T-helper 1 cell (primary cell): ENCODE measurements at places on chromosomes 2 and 18.

DNA sequence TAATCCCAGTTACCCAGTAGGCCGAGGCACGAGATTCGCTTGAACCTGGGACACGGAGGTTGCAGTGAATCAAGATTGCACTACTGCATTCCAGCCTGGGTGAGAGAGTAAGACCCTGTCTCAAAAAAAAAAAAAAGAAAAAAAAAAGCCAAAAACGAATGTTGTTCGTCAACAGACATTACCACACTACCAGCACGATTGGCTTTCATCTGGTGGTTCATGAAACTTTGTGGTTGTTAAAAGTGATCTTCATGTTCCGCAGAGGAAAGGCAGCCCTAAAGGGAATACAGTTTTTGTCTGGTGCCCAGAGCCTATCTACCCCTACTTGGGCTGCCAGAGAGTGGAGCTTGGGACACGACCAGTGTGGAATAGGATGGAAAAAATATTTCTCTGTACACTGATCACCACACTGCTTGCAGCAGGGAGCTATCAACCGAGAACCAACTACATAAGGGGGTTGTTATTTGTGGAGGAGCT lies 13.6 kb upstream of the CXCR4 start:
- peak; percentile 50 for DNase-seq

- DNase-seq = no peak
These were observed 263.0 kb downstream of the NDUFA10 start for GRCh38 chr2:239762106-239762505.

DNA sequence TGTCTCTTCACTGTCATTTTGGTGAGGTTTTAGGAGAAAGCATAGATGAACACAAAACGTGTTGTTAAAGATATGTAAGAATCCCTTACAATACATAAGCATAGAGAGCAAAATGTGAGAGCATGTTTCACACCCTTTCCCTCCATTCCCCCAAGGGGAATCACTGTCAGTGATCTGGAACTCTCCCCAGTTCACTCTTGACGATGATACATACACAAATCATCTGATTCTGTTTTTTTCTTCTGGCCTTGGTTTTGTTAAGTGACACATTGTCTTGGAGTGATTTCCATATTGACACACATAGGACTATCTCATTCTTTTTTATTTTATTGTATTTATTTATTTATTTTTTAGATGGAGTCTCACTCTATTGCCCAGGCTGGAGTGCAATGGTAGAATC lies 53.7 kb upstream of the TANC1 start:
- DNase-seq = no peak

DNA sequence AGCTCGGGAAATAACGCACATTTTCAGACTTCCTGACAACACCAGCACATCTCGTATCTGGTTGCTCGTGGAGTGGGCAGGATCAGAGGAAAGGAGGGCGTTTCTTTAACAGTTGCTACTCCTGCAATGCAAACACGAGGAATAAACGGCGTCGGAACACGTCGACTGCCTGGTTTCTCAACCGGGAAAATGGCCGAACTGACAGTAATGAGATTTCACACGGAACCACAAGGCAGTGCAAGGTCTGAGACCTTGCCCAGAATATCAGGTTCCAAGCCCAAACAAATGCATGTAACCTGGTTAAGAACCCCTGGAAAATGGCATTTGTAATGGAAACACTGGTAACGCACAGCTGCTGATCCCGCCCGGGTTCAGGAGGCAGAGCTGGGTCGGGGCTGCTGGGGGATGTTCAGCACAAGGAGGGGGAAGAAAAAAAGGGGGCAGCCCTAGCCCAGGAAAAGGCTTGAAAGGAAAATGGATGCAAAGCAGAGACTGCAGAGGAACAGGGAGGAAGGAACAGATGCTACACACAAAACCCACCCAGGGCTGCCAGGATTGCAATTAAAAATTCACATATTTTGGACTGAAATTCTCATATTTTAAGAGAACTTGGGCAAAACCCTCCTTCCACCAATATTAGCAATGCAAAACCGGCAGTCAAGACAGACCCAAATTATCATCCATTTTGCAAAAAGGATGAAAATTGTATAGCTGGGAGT lies 61.6 kb upstream of the KLHL29 start:
- DNase-seq = no peak

GRCh38 chr2:196233021-196233804 lies 61.8 kb upstream of the STK17B start:
- no peak for DNase-seq

GRCh38 chr2:161824226-161824625 lies 200.0 kb downstream of the SLC4A10 start:
- DNase-seq = no peak

DNA sequence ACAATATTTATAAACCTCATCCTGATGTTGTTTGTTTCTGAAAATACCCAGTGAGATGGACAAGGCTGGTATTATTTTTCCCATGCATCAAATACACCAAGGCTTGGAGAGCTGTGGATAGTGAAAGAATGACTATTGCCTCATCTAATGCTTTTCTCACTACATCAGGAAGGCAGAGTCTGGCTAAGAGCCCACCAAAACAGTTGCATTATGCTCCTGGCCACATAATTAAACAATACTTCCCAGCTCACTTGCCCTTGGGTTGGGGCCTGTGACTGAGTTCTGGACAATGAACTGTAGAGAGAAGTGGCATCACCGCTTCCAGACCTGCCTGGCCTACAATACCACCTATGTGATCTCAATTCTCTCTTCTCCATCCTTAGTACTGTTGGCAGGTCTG lies 46.4 kb upstream of the REEP1 start:
- no peak for DNase-seq

- no peak for DNase-seq
These were observed 136.7 kb upstream of the DAPL1 start for GRCh38 chr2:158658396-158658795.

DNA sequence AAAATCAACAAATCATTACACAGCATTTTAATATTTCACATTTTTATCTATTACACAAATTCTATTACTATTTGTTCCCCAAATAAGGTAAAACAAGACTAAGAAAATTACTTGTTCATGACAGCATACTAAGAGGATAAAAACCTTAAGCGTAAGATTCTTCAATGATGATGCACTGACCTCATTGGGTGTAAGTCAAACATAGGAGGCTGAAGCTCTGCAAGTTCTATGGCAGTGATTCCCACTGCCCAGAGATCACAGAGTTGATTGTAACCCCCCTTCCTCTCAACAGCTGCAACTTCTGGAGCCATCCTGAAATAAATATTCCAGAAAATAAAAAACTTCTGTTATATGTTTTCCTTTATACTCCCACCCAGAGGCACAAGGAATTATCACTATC lies 82.2 kb upstream of the CDKL4 start:
- no peak for DNase-seq

- no peak for DNase-seq
These were observed 133.0 kb downstream of the PRPF40A start for GRCh38 chr2:152584301-152584700.

GRCh38 chr2:73862987-73863386 lies 29.8 kb upstream of the ACTG2 start:
- DNase-seq = no peak

GRCh38 chr2:1744446-1745170 lies at the start of gene PXDN:
TSS of gene PXDN (minus strand) at chr2:1744515. CDS start at chr2:1744455, 60 bp downstream.
- no peak for DNase-seq

GRCh38 chr2:120253021-120253882 lies 600 bp downstream of the RALB start:
- no peak for DNase-seq

- no peak for DNase-seq
These were observed 50.2 kb downstream of the SKA1 start for GRCh38 chr18:50424877-50425690.

GRCh38 chr2:28398101-28398834 lies 5.6 kb downstream of the FOSL2 start:
- DNase-seq = no peak

DNA sequence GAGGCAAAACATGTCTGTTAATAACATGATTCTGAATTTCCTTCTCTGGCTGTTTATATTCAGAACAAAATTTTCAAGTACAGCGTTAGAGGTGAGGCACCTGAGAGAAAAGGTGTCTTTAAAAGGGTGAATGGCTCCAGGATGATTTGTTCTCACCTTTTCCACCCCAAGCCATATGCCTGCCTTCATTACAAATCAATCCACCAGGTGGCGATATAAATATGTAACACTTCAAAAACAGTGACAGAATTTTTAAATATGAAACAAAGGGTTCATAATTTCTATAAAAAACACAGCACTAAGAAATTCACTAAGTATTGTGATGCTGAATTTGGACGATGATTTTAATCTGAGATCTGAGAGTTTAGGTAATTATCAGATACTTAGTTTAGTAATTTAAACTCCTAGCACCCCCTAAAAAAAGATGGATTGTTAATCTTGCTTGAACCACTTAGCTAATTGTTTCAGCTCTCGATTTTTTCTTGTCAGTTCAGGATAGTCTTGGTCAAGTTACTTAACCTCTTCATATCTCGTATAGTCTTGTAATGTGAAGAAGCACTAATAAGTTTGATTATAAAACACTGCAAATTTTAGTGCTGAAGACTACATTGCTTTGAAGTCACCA lies 528.8 kb downstream of the CPS1 start:
- DNase-seq = no peak

GRCh38 chr2:28594332-28595108 lies 98.7 kb downstream of the PLB1 start:
- DNase-seq = peak; percentile 73

- no peak for DNase-seq
These were observed 93.9 kb downstream of the TTC32 start for GRCh38 chr2:19807866-19808265.

GRCh38 chr2:175220075-175220474 lies 38.6 kb upstream of the ATP5MC3 start:
- no peak for DNase-seq

DNA sequence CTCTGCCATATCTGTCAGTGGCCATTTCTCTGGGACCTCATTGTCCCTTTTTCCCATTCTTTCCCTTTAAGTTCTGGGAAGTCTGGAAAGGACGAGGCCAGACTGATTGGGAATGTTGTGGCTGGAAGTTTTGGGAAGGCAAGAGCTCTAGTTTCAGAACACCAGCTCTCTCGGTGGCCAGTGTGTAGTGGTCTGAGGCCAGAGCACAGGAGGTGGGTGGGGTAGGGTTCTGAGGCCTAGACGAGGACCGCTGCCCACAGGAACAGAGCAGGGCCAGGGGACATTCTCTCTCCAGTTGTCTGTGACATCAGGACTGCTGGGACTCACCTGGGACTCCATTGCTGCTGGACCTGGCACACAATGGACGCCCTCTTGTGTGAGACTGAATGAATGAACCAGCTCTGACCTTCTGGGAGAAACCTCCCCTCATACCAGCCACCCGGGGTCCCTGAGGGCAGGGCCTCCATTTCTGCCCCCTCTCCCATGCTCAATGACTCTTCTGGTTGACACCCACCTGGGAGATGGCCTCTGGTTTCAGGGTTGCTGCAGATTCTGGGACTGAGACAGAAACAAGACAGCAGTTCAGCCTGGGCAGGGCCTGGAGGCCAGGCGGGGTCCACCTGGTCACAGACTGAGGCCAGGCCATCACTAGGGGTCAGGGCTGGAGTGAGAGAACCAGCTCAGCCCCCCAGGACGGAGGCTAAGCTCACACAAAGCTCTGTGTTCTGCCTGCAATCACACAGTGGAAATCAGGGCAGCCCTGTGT lies 8.4 kb upstream of the NPPC start:
- DNase-seq = no peak

DNA sequence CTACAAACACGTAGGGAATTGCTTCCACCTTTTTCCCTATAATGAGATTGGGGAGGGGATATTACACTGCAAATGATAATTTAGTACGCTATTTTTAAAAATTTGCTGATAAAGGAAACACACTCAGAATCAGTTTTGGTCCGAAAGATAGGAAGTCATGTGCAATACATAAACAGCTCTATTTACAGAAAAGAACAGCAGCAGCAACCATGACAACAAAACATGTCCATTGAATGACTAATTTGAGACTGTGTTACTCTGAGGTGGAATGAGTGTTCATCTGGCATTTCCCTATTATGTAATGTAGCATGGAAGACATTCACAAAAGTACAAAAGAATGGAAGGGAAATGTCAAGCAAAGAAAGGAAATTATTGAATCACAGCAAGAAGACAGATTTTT lies 337.2 kb downstream of the NBAS start:
- no peak for DNase-seq

DNA sequence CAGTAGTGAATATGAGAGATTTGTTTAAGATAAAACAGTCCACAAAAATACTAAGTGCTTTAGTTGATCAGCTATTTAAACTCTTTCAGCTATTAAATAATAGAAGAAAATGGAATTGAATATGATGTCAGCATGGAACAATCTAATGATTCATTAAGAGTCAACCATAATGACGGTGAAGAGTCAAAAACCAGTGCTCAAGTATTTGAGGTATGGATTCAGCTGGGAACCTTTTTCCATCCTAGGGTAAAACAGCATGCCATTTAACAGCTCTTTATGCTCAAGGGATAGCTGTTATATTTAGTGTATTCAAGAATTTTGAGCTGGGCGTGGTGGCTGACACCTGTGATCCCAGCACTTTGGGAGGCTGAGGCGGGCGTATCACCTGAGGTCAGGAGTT lies 29.7 kb downstream of the CARF start:
- DNase-seq = no peak

GRCh38 chr2:69493268-69493667 lies 56.0 kb upstream of the NFU1 start:
- DNase-seq = no peak

DNA sequence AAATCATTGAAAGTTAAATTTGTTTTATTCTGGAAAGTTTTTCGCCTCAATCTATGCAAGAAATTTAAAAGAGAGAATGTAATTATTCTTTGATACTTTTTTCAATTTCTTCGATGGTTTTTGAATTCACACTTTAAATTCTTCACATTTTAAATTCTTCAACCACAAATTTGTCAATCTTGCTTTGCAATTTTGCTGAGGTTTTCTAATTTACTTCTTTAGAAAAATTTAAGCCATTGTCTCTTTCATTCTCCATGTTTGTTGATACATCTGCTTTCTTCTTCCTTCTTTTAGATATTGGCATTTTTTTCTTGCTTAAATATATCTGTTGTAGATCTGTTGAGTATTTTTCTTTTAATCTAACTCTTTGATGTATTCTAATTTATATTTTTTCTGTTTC lies 301.9 kb upstream of the DSEL start:
- no peak for DNase-seq

GRCh38 chr2:156896294-156896693 lies 361.2 kb upstream of the GALNT5 start:
- DNase-seq = no peak

GRCh38 chr2:174594456-174594855 lies 3.1 kb downstream of the WIPF1 start:
- DNase-seq = no peak
